ENCODE measurements at places on chromosomes 2 and 18. TPM values are rescaled to one million over a fixed set of nuclear protein-coding genes. Genes with fewer than 3 reads are reported as not detected.
A peak's percentile ranks its signal among the peaks of the same experiment; 100 is the strongest.

TTR gene
- not detected for total RNA-seq

DNA sequence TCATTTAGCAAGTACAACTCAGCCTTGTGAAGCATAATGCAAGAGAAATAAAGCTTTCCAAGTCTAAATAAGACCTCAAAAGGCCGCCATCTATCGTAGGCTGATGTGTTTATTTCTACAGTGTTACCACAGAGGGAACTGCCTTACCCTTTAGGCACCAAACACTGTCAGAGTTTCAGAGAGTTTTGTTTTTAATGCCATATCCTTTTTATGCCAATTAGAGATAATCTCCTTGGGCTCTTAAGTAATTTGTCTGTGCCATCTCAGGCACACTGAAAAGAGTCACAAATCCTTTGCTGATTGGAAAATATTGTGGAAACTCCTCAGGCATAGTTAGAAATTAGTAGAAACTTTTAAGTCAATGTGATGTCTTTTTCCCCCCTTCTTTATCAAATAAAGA, 797.1 kb downstream of the SLC4A3 start:
- no peak overlapping the region for H3K4me3 ChIP-seq
- H3K4me1 ChIP-seq = no peaks in the 10 kb centered on the region
- no peak overlapping the region for H3K27ac ChIP-seq
- H3K36me3 ChIP-seq = no peaks in the 10 kb centered on the region
- no peak for ATAC-seq

DNA sequence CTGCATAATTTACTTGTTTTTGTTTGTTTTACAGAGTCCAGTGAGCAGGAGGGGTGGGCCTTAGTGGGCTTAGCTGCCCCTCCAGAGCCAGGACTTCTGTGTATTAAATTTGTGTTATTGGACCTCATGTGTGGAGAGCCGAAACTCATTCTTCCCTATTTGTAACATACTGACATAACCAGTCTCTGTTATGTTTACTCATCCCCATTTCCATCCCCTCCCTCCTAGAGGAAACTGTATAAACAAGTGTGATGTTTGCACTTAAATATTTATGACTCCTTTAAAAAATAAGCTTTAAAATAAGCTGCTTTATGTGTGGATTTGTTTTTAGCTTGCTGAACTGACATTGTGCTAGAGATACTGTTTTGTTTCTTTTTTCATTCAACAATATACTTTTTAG, 13.8 kb downstream of the ZNF512 start:
- peaks cover 13% of the 10 kb centered on the region for H3K4me1 ChIP-seq
- H3K27ac ChIP-seq = peak overlapping the region; percentile 77
- no peak overlapping the region for H3K4me3 ChIP-seq
- H3K36me3 ChIP-seq = peaks cover 90% of the 10 kb centered on the region

DNA sequence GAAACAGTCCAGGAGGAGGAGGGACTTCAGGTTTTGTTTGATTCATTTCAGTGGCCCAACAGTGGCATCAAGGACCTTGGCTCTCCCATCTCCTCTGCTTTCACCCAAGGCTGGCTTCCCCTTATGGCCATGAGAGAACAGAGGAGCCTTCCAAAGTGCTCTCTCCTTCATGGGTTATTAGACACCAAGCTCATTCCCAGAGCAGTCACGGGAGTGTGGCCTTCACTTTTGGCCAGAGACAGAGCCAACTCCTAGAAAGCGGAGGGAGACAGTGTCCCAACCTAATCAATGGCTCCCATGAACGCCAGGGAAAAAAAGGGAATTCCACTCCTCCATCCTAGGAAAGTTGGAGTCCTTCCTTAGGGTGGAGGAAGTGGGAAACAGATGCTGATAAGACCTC, 871 bp upstream of the DUSP28 start:
- H3K27ac ChIP-seq = peak overlapping the region; percentile 54
- H3K36me3 ChIP-seq = peaks cover 50% of the 10 kb centered on the region
- H3K4me1 ChIP-seq = peaks cover 35% of the 10 kb centered on the region
- peak overlapping the region; percentile 99 for H3K4me3 ChIP-seq
- no peak for ATAC-seq

GRCh38 chr2:69989009-69989408, 27.6 kb upstream of the ASPRV1 start:
- no peaks in the 10 kb centered on the region for H3K27me3 ChIP-seq
- H3K4me1 ChIP-seq = peaks cover 10% of the 10 kb centered on the region
- H3K4me3 ChIP-seq = no peak overlapping the region
- no peak overlapping the region for H3K27ac ChIP-seq
- ATAC-seq = no peak
- H3K36me3 ChIP-seq = peaks cover 4% of the 10 kb centered on the region

Measured in activated T-helper 17 cell treated with anti-CD3 and anti-CD28 coated beads, Interleukin-2, amount 50 U/mL, for 72 hours (primary cell).